HT-29 (cell line): ENCODE measurements at places on chromosomes 2 and 18.

- no peak for DNase-seq
Measured at GRCh38 chr2:162934191-162934590, 95.6 kb upstream of the KCNH7 start.

DNA sequence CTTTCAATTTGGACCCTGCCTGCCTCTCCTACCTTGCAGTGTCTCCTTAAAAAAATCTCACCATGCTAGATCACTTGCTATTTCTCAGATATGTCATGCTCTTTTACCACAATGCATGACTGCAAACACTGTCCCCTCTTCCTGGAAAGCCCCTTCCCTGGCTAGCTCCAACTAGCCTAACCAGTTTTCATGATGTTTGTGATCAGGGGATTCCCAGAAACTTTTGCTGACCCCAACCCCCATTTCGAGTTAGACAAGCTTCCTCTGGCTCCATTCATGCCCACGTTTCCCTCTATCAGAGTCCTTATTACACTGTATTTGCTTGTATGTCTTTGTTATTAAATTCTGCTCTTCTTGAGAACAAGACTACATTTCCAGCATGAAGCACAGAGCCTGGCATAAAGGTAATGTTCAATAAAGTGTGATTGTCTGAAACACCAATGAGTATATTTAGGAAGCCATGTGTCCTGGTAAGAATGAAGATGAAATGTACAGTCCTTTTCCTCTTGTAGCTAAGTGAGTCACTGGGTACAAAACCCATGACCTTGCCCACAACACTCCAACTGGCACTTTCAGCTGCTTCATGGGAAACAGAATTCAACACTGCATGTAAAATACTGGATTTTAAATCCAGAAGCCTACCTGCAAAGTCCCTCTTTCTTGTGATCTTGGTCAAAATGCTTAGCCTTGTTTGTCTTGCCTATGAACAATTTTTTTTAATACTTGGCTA, 62.0 kb upstream of the ATL2 start:
- no peak for DNase-seq

DNA sequence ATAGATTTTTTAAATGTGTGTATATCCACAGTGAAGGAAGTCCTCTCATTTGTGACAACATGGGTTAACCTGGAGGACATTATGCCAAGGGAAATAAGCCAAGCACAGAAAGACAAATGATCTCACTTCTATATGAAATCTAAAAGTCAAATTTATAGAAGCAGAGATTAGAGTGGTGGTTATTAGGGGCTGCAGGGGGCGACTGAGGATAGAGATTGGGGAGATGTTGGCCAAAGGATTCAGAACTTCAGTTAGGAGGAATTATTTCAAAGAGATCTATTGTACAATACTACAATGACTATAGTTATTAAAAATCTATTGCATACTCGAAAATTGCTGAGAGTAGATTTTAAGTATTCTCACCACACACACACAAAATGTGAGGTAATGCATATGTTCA, 252.4 kb upstream of the SLC39A10 start:
- no peak for DNase-seq

DNA sequence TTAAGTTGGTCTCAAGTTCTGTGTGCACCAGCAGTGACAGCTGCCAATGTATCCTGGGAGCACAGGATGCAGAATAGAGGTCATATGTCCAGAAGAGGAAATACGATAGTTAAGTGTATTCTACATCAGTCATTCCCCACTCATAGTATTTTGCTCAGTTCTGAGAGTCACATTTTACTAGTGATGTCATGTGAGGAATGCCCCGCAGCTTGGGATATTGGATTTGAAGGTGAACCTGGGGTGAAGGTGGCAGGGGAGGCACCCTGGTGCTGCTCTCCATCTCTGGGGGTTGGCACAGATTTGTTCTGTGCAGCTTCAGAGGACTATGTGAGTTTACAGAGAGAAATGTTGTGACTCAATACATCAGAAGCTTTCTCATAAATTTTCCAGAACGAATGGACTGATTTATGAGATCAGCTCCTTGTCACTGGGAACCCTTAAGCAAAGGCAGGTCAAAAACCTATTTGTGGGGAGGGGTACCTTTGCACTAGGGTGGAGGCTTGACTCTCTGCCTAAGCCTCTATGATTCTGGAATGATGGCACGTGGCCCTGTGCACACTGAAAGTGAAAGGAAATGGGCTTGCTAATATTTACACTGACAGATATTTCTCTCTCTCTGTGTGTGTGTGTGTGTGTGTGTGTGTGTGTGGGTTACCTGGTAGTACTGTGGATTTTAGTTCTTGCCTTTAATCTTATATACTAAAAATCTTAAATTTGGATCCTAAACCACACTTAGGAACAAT, 95.9 kb downstream of the NEB start:
- peak; percentile 11 for DNase-seq

- no peak for DNase-seq
Measured at GRCh38 chr2:145524303-145524702, 1004.4 kb upstream of the ZEB2 start.

GRCh38 chr18:8847066-8847755, 141.9 kb downstream of the MTCL1 start:
- no peak for DNase-seq

- no peak for DNase-seq
Measured at GRCh38 chr2:96977631-96978195, 8.7 kb downstream of the FAM178B start.

GRCh38 chr2:233115741-233116140, 55.6 kb downstream of the INPP5D start:
- DNase-seq: no peak

DNA sequence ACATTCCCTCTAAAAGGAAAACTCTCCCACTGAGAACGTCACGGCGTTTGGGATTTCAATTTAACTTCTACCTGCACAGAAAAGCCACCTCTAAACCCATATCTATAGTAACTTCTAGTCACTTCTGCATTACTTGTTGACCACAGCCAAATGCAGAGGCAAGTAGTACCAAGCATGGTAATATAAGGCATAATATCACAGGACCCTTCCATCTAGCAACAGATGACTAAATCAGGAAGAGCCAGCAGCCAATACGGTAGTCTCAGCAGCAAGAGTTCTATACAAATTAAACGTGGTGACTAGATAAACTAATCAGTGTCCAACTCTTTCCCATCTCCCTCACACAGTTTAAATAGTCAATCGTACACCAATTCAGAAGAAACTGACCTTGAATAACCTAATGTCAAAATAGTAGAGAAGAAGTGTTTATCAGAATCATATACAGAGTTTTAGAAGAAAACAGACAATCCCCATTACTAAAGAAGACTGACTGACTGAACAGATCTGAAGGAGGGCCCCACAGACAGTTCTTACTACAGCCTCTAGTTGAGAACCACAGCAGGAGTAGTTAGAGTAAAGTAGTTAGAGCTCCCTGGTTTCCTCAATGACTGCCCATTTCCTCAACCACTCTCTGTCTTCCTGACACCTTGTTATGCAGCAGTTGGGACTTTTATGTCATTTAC, 30.0 kb downstream of the MEMO1 start:
- peak; percentile 26 for DNase-seq

DNA sequence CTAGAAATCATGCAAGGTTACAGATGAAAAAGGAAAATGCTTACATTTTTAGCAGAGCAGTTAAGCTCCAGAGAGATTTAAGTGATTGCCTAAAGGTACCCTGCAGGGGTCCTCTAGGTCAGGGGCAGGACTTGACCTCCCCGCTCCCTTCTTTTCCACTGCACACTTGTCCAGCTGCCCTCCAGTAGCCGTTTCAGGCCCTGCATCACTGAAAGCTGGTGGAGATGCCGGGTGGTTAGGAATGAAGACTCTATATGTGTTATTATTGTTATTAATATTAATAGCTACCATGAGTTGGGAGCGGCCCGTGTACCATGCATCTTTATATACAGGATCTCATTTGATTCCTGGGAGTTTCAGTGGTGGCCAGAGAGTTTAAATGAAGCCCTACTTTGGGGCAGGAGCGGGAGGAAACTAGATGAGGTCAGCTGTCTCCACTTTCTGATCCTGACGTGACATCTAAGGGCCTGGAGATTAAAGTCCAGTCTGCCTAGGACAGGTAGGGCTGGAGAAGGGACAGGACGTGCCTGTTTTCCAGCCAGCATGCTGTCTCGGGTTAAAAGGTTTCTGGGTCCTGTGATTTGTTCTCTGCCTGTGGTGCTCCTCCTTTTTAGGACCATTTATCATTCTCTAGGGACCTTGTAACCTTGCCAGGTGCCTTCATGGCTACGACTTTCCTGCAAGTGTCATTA, 2.1 kb downstream of the TMEM37 start:
- DNase-seq: no peak

GRCh38 chr2:164761737-164762460, 79.7 kb downstream of the COBLL1 start:
- DNase-seq: no peak

GRCh38 chr2:216224388-216224787, 115.2 kb downstream of the XRCC5 start:
- DNase-seq: no peak

GRCh38 chr2:85248773-85249509, 78.8 kb downstream of the TGOLN2 start:
- peak; percentile 61 for DNase-seq

- DNase-seq: no peak
Measured at GRCh38 chr2:64819774-64820688, 166.3 kb upstream of the SERTAD2 start.
